ENCODE measurements at places on chromosomes 5 and 9. TPM values are rescaled to one million over a fixed set of nuclear protein-coding genes. Genes with fewer than 3 reads are reported as not detected.
A peak's percentile ranks its signal among the peaks of the same experiment; 100 is the strongest.

The HTR4 gene
- total RNA-seq = not detected

DNA sequence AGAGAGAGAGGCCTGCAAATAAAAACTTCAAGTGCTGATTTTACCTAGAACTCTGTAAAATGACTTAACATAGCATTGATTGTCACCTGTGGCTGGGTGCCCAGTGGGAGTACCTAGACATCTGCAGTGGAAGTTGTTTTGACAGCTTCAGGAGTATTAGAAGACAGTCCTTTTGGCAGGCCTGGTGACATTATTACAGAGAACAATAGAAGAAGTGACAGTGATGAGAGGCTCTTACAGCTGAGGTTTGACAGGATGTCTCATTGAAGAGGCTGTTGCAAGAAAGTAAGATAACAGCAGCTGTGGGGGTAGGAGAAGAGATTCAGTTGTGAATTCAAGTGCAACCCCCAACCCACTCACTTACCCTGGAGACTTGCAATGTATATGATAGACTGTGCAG lies 27.9 kb upstream of the MUSK start:
- no peaks in the 10 kb centered on the region for H3K27me3 ChIP-seq
- no peaks in the 10 kb centered on the region for H3K4me1 ChIP-seq
- H3K27ac ChIP-seq = no peak overlapping the region
- DNase-seq = no peak
- no peak overlapping the region for H3K4me3 ChIP-seq
- no peaks in the 10 kb centered on the region for H3K36me3 ChIP-seq

GRCh38 chr9:126638571-126639132 lies 24.9 kb downstream of the LMX1B start:
- H3K4me3 ChIP-seq = no peak overlapping the region
- H3K27ac ChIP-seq = no peak overlapping the region
- H3K4me1 ChIP-seq = no peaks in the 10 kb centered on the region
- DNase-seq = no peak
- H3K27me3 ChIP-seq = no peaks in the 10 kb centered on the region

DNA sequence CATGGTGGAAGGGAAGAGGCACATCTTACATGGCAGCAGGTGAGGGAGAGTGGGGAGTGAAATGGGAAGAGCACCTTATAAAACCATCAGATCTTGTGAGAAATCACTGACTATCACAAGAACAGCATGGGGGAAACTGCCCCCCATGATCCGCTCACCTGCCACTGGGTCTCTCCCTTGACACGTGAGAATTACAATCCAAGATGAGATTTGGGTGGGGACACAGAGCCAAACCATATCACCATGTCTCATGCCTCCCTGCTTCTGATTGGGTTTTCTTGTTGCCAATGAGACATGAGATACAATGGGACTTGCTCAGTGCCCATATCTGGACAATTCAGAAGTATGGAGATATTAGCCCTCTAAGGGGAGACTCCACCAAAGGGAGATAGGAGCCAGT lies 97.4 kb downstream of the TARS1 start:
- DNase-seq = no peak
- H3K27me3 ChIP-seq = no peaks in the 10 kb centered on the region
- H3K36me3 ChIP-seq = no peaks in the 10 kb centered on the region
- H3K4me1 ChIP-seq = peaks cover 5% of the 10 kb centered on the region
- no peak overlapping the region for H3K27ac ChIP-seq

DNA sequence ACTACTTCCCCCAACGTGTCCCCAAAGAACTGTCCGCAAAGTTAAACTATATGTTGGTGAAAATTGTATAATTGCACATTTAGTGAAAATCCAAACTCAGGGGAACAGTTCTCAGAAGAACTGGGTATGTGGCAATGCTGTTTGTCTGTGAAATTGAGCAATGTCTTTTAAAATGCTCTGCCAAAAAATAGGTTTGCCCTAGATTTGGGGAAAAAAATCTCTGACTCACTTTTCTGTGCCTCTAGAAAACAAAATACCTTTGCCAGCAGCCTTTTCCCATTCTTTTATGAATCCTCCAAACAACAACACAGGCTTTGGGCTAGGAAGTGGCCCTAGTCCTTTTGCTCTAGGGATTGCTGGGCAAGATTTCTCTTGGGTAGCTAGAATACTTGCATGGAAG lies 37.4 kb upstream of the ZNF608 start:
- H3K27me3 ChIP-seq = no peaks in the 10 kb centered on the region
- H3K36me3 ChIP-seq = no peaks in the 10 kb centered on the region
- no peak overlapping the region for H3K27ac ChIP-seq
- DNase-seq = no peak

- no peak for DNase-seq
- no peaks in the 10 kb centered on the region for H3K4me1 ChIP-seq
- no peaks in the 10 kb centered on the region for H3K27me3 ChIP-seq
- H3K27ac ChIP-seq = no peak overlapping the region
- no peak overlapping the region for H3K4me3 ChIP-seq
Measured at GRCh38 chr9:130974697-130975096, 34.3 kb upstream of the LAMC3 start.

GRCh38 chr9:2872250-2872930 lies 28.5 kb upstream of the PUM3 start:
- no peaks in the 10 kb centered on the region for H3K27me3 ChIP-seq
- H3K27ac ChIP-seq = no peak overlapping the region
- DNase-seq = no peak
- H3K36me3 ChIP-seq = no peaks in the 10 kb centered on the region

The SLC46A2 gene
- total RNA-seq = not detected

GRCh38 chr5:57311251-57311650 lies 137.4 kb downstream of the GPBP1 start:
- H3K36me3 ChIP-seq = no peaks in the 10 kb centered on the region
- H3K27ac ChIP-seq = no peak overlapping the region
- DNase-seq = no peak
- H3K4me1 ChIP-seq = peaks cover 14% of the 10 kb centered on the region
- H3K27me3 ChIP-seq = no peaks in the 10 kb centered on the region

- H3K27me3 ChIP-seq = no peaks in the 10 kb centered on the region
- DNase-seq = no peak
- H3K36me3 ChIP-seq = no peaks in the 10 kb centered on the region
- no peak overlapping the region for H3K27ac ChIP-seq
- peaks cover 28% of the 10 kb centered on the region for H3K4me1 ChIP-seq
Measured at GRCh38 chr9:77912895-77913693, 118.5 kb downstream of the GNAQ start.

DNA sequence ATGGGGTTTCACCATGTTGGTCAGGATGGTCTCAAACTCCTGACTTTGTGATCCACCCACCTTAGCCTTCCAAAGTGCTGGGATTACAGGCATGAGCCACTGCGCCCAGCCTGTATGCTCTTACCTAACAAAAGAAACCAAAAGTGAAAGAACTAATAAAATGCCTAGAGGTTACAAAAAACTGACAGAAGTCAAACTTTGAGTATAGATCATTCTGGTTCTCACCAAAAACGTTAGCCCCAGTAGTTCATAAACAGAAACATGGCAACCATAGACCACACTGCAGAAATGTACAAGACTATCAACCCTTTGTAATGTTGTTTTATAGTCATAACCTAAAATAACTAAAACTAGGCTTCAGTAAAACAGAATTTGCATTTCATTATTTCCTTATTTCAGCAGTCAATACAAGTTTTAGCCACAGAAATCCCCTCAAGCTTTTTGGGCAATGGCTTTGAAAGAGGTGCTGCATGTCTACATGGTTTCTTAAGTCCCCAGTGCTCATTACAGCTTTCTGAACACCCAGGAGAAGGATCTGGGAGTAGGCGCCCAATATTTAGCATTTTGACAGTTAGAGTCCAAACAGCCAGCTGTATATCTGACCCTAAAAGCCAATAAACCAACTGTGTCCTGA lies 72.5 kb downstream of the EPB41L4A start:
- H3K27ac ChIP-seq = no peak overlapping the region
- H3K4me3 ChIP-seq = no peak overlapping the region
- no peaks in the 10 kb centered on the region for H3K27me3 ChIP-seq

DNA sequence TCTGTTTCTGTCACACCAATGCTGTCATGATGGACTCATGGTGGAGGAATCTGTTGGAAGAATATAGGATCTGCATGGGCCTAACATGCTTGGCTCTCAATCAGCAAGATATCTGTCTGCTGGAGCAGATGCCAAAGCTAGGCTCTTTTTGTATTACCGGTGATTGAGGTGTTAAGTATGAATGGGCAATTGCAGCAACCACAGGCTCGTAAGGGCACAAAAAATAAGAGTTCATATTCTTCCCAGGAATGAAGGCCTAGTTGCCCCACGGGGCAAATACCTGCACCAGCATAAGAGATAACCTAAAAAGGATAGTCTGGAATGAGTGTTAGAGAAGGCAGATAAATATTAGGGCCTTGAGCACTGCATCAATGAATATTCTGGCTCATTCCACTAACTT lies 679.5 kb upstream of the COX7C start:
- H3K4me3 ChIP-seq = no peak overlapping the region
- no peaks in the 10 kb centered on the region for H3K27me3 ChIP-seq
- no peak overlapping the region for H3K27ac ChIP-seq
- H3K4me1 ChIP-seq = no peaks in the 10 kb centered on the region
- H3K36me3 ChIP-seq = no peaks in the 10 kb centered on the region

GRCh38 chr9:96495341-96495740 lies 45.4 kb downstream of the HABP4 start:
- H3K27ac ChIP-seq = no peak overlapping the region
- no peaks in the 10 kb centered on the region for H3K27me3 ChIP-seq
- DNase-seq = no peak
- H3K36me3 ChIP-seq = no peaks in the 10 kb centered on the region

GRCh38 chr5:43068037-43068436 lies 27.9 kb upstream of the ANXA2R start:
- peaks cover 16% of the 10 kb centered on the region for H3K4me1 ChIP-seq
- H3K27ac ChIP-seq = no peak overlapping the region
- H3K36me3 ChIP-seq = no peaks in the 10 kb centered on the region
- H3K27me3 ChIP-seq = no peaks in the 10 kb centered on the region

DNA sequence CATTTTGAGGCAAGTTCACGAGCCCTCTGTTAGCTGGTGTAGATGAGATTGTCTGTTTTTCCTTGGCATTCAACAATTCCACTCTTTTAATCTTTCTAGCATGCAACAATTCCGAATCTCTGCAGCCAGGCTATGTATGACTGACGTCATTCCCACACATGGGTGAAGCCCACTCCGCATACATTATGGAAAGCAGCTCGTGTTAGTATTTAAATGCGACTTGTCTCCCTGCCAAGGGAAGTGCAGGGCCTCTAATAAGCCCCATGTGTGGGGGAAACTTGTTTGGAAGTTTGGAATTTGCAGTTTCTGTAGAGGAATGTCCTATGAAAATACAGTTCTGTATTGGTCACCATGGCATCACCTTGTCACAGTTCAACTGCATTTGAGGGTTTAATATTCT lies 146.0 kb upstream of the FBXL7 start:
- no peak overlapping the region for H3K4me3 ChIP-seq
- H3K36me3 ChIP-seq = no peaks in the 10 kb centered on the region
- H3K27ac ChIP-seq = no peak overlapping the region
- no peak for DNase-seq

DNA sequence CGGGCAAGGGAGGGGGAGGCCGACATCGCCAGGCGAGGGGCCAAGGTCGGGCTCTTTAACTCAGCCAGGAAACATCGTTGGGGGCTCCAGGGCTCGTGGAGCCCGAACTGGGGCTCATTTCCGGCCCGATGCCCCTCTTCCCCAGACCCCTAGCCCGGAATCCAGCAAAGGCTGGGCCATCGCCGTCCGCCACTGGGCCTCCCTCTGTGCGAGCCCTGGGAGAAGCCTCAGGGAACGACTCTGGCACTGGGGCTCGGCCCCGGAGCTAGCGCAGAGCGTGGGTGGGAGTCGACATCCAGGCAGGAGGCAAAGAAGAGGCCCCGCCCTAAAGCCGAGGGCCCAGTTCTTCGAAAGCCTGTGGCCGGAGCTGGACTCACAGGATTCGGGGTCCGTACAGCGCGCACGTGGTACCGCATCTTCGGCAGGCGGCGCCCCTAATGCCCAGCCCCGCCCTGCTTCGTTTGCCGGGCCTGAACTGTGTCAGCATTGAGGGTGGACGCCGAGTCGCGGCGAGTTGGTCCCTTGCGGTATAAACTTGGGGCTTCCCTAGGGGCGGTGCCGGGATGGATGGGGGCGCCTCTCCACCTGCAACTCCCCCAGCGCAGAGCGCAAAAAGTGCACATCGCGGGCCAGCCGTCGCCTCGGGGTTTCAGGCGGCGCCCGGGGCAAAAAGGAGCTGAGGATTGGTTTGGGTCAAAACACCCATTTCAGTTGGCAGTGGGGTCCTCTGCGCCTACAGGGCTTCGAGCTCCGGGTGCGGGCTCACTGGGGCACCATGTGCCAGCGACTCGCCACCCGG lies 3.6 kb upstream of the PAX5 start:
- H3K27ac ChIP-seq = no peak overlapping the region
- peaks cover 9% of the 10 kb centered on the region for H3K27me3 ChIP-seq
- no peaks in the 10 kb centered on the region for H3K36me3 ChIP-seq
- H3K4me3 ChIP-seq = peak overlapping the region; percentile 46
- peaks cover 8% of the 10 kb centered on the region for H3K4me1 ChIP-seq

DNA sequence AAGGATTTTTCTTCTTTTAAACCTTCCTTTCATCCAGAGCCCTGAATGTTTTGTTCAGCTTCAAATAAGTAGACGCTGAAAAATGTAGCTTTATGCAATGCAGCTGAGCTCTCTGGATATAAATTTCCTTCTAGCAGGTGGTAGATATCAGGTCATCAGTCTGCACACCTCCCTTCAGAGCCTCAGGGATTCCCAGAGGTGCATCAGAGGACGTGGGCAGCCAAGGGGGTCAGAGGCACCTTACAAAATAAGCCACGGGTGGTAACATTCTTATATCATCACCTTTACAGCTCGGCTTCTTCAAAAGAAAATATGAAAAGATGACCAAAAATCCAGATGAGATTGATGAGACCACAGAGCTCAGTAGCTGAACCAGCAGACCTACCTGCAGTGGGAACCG lies 19.3 kb downstream of the MOCS2 start:
- H3K27ac ChIP-seq = no peak overlapping the region
- H3K4me1 ChIP-seq = no peaks in the 10 kb centered on the region
- DNase-seq = no peak
- no peaks in the 10 kb centered on the region for H3K27me3 ChIP-seq
- no peaks in the 10 kb centered on the region for H3K36me3 ChIP-seq

The TNFSF8 gene
- total RNA-seq = 0.84 TPM

The SAXO1 gene
- 0.08 TPM for total RNA-seq

The KCNMB1 gene
- total RNA-seq = 0.28 TPM

DNA sequence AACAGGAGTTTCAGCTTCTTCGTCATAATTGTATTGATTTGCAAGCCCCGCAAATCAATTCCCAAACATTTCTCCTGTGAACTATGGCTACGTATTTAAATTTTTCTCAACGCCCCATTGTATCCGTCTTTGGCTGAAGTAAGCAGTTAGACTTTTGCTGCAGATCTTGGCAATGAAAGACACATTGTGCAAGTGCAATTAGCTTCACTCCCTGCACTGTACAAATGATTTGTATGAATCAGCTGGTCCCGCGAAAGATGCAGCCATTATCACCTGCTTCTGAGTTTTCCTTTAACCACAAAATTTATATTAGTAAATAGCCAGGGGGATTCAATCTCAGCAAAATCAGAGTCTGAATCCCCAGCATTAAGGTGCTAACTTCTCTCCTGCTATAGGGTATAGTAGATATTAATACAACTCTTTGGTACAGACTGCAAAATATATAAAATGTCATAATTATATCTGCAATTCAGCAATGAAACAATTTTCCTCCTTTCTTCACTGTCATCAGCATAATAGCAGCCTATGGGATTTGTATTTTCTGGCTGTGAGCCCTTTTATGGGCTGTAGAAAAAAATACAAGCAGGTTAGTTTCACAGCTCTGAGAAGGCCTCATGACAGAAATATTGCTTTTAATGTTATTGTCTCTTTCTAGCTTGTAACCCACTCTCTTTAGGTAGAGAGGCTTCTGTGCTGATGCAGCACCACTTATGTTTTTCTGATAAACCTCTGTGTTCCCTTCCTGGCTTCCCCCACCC lies 68.4 kb upstream of the SMARCA2 start:
- H3K27me3 ChIP-seq = no peaks in the 10 kb centered on the region
- H3K4me3 ChIP-seq = no peak overlapping the region
- H3K4me1 ChIP-seq = no peaks in the 10 kb centered on the region
